Activated CD4-positive, alpha-beta memory T cell treated with anti-CD3 and anti-CD28 coated beads for 36 hours (primary cell): ENCODE measurements at places on chromosomes 6 and 20.
A peak's percentile ranks its signal among the peaks of the same experiment; 100 is the strongest.

DNA sequence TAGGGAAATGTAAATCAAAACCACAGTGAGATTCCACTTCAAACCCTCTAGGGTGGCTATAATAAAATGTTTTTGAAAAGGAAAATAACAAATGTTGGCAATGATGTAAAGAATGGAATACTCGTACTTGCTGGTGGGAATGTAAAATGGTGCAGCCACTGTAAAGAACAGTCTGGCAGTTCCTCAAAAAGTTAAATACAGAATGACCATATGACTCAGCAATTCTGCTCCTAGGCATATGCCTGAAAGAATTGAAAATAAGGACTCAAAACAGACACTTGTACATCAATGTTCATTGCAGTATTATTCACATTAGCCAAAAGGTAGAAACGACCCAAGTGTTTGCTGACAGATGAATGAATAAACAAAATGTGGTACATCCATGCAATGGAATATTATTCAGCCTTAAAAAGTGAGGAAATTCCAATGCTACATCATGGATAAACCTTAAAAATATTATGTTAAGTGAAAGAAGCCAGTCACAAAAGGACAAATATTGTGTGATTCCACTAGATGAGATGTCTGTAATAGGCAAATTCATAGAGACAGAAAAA is 10.2 kb upstream of the RNF114 start:
- DNase-seq: no peak

- DNase-seq: no peak
Measured at GRCh38 chr6:44235269-44235668, 11.6 kb upstream of the HSP90AB1 start.

GRCh38 chr20:58150772-58151171 is 77.7 kb downstream of the ANKRD60 start:
- no peak for DNase-seq

- peak; percentile 8 for DNase-seq
Measured at GRCh38 chr20:57656252-57656820, 36.1 kb upstream of the ZBP1 start.

- DNase-seq: no peak
Measured at GRCh38 chr6:44829836-44830235, 442.3 kb downstream of the CDC5L start.

GRCh38 chr20:33826270-33826897 is 15.2 kb downstream of the CHMP4B start:
- DNase-seq: no peak

DNA sequence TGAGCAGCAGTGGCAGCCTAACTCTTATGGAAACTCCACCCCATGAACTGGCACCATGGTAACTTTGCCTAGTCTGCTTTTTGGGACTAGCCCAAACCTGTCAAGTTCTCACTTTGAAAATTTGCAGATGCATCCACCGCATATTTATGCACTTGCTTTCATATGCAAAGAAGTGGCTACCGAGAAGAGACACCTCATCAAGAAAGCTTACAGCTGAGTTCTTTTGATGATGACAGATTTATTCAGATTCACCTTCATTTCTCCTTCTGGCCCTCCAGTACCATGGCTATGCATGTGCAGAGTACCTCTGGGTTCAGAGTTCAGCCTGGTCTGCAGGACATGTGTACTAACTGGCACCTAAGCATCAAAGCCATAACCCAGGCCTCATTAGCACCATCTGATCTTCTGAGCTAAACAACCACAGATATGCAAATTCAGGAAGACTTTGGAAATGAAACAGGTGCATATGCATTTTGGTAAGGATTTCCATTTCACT is 154.3 kb upstream of the TENT5A start:
- no peak for DNase-seq

DNA sequence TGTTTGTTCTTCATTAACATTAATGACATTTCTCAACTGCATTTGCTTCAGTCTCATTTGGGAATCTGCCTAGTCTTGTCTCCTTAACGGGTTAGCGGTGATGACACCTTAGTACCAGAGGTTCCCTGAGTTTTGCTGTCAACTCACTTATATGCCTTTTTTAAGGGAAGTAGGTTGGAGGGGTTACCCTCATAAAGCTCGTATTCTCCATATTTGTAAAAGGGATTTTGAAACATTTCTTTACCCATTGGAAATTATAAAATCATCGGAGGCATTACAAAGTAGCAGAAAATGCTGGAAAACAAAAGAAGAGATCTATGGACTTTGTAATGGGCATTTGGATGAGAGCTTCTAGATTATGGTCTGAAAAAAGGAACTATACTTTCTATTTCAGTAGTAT is 88.7 kb upstream of the PRDM1 start:
- no peak for DNase-seq

- no peak for DNase-seq
Measured at GRCh38 chr20:42179768-42180167, 561.6 kb upstream of the CHD6 start.

GRCh38 chr6:89975991-89976693 is 81.9 kb downstream of the GJA10 start:
- no peak for DNase-seq

- no peak for DNase-seq
Measured at GRCh38 chr6:141164042-141164743, 968.5 kb upstream of the GJE1 start.

- no peak for DNase-seq
Measured at GRCh38 chr6:148472171-148473105, 129.8 kb downstream of the SASH1 start.

- peak; percentile 36 for DNase-seq
Measured at GRCh38 chr6:31725502-31726350, 2.6 kb downstream of the MPIG6B start.

DNA sequence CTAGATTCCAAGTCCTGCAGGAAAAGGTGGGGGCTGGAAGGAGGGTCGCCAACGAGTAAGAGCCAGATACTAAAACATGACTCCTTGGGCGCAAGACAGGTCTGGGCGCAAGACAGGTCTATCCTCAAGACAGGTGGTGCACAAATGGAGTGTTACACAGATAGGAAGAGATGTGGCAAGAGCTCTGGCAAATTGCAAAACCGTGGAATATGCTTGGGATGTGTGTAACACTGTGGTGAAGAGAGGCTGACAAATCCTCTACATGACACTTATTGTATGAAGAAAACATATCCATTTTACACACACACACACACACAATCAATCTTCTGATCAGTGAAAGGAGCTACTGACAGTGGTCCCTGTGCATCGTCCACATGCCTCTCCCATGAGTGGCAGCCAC is 77.6 kb downstream of the TBC1D7 start:
- DNase-seq: no peak

- DNase-seq: peak; percentile 73
Measured at GRCh38 chr6:150685860-150686259, 86.2 kb downstream of the PLEKHG1 start.

- no peak for DNase-seq
Measured at GRCh38 chr6:118559659-118560058, 11.6 kb downstream of the PLN start.
